ENCODE measurements at places on chromosomes 11 and 22.

DNA sequence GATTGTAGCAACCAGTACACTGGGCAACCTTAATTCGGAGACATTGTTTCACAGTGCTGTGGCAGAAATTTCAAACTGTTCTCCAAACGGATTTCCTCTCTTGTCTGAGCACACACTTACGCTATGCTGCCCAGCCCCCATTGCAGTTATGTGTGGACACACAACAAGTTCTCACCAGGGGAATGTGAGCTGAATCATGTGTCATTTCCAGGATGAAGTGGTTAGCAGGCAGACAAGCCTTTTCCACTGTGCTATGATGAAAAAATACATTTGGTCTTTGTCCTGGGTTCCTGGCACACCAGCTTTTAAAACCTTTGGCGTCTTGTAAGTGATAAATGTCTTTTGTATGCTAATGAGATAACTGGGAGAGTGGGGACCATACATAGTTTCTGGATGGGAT is 46.9 kb upstream of the SYT9 start:
- DNase-seq, result no peak

DNA sequence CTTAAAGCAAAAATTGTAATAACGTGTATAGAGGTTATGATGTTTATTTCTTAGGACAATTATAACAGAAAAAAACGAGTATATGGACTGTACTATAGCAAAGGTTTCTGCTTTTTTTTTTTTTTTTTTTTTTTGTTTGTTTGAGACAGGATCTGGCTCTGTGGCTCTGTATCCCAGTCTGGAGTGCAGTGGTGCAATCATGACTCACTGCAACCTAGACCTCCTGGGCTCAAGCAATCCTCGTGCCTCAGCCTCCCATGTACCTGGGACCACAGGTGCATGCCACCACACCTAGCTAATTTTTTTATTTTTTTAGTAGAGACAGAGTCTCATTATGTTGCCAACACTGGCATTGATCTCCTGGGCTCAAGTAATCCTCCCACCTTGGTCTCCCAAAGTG is 39.2 kb downstream of the ZFTA start:
- DNase-seq, result no peak

DNA sequence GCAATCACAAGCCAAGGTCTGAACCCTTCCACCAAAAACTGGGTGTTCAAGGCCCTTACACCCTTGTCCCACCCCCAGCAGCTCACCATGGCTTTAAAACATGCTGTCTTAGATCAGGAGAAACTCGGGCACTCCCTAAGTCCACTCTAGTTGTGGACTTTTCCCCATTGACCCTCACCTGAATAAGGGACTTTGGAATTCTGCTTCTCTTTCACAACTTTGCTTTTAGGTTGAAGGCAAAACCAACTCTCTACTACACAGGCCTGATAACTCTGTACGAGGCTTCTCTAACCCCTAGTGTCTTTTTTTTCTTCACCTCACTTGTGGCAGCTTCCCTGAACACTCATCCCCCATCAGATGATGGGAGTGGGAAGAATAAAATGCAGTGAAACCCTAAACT is 15.0 kb downstream of the HTR3A start:
- DNase-seq, result no peak

GRCh38 chr22:38075105-38075825 is 8.7 kb downstream of the SLC16A8 start:
- no peak for DNase-seq

DNA sequence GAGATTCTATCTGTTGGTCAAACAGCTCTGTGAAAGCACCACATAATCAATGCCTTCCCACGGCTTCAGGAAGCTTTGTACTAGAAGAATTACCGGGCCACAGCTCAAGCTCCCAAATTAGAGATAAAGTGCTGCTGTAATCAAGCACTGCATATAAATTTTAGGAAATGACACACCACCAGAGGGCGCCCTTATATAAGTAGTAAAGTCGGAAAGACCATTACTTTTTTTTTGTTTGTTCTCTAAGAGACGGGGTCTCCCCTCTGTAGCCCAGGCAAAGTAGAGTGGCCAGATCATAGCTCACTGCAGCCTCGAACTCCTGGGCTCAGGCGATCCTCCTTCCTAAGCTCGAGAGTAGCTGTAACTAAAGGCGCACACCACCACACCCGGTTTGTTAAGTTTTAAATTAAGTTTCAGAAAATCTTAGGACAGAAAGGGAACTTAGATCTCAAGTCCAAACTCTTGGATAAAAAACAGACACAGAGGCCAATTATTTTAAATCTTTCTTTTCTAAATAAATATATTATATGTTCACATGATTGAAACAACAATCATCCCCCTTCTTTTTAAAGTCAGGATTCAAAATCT is 32.6 kb downstream of the PRCP start:
- DNase-seq, result peak; percentile 94

DNA sequence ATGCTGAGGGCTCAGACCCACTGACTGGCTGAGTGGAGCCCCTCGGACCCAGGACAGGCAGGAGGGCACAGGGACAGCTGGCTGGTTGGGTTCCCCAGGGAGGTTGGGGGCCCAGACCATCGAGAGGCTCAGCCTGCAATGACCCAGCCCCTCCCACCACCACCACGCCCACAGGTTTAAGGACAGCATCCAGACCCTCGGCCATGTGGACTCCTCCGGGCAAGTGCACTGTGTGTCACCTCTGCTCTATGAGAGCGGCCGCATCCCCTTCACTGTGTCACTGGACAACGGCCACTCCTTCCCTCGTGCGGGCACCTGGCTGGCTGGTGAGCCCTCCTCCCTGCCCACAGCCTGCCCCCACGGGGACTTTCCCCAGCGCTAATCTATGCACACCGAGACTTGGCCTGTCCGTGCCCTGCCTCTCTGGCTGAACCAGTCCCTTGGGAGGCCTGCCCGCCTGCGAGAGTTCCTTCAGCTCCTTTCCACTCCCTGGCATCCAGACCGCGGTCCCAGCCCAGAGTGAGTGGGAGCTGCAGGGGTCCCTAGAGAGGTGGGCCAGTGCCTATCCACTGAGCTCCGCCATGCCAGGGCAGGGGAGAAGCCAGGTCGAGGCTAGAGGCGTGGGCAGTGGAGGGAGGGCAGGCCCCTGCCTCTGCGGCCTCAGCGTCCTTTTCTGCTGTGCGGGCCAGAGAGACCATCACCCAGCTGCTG is 2.2 kb downstream of the SUSD2 start:
- no peak for DNase-seq

DNA sequence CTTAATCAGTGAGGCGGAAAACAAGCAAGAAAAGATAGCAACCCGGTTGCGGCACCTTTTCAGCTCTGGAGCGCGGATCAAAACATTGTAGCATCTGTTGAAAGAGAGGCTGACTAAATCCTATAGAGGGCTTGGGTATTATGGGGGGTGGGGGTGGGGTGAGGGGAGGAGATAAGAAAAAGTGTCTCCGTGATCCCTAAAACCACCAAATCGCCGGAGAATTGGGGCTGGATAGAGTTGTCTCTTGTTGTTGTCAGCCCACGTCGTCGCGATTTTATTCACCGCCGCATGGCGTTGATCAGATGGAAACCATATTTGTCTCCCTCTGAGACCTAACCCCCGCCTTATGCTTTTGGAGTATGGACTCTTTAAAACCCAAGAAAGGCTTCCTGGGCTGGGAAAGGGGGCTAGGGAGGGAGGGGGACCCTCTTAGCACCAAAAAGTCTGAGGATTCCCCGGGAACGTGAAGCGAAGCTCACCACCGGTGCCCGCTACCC is 13.0 kb downstream of the PAX6 start:
- peak; percentile 87 for DNase-seq

DNA sequence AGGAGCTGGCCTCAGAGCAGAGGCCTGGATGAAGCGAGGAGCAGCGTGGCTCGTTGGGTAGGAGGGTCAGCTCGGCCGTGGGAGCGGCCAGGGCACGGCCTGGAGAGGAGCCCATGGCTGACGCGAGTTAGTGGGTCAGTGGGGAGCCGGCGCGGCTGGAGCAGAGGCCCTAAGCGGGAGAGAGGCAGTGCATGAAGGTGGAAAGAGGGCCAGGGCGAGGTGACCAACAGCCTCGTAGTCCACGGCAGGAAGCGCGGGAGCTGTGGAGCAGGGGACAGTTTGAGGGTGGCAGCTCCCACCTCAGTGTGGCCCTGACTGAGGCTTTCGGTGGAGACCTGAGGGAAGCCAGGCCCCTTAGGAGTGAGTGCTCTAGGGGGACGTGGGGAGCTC is 24.1 kb downstream of the DCPS start:
- DNase-seq, result no peak

GRCh38 chr22:49779211-49779610 is 48.5 kb downstream of the BRD1 start:
- no peak for DNase-seq

- peak; percentile 89 for DNase-seq
Observed at GRCh38 chr11:59551659-59552521, 40.6 kb downstream of the OR4D9 start.

- no peak for DNase-seq
Observed at GRCh38 chr22:31199187-31199586, 12.9 kb upstream of the LIMK2 start.

GRCh38 chr11:76750746-76751145 is 32.4 kb upstream of the TSKU start:
- no peak for DNase-seq

- no peak for DNase-seq
Observed at GRCh38 chr11:103637831-103638230, 398.6 kb upstream of the DDI1 start.

DNA sequence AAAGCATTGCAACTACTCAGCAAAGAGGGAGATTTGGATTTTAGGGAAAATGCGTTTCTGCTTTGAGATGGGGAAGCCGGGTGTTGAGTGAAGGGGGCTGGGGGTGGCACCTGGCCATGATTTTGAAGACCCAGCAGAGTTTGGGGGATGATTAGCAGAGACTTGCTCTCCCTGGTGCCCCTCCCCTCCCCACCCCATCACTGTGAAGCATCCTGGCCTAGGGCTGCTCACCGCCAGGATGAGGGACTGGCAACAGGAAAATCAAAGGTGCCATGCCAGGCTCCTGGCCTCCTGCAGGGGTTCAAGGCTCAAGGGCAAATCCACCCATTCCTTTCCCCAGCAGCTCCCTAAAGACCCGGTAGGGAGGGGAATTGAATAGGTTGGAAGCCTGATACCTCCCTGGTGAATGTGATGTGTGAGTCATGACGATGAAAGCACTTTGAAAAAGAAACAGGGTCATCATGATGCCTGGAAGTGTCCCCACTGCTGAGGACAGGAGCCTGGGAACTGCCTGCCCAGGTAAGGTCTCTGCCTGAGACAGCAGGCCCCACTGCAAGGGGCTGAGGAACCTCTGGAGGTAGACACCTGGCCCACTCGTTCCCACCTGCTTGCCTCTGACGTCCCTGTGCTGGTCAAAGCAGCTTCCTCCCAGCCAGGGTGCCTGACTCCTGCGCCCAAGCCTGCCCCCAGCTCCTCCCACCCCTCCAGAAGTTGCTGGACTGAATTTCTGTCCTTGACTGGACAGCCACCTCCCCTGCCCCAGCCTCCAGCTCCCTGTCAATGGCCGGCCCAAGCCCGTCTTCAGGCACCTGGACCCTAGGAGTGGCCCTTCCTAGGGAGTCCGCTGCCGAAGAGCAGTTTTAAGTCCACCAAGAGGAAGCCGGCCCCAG is 1.7 kb downstream of the CHST1 start:
- DNase-seq, result no peak

DNA sequence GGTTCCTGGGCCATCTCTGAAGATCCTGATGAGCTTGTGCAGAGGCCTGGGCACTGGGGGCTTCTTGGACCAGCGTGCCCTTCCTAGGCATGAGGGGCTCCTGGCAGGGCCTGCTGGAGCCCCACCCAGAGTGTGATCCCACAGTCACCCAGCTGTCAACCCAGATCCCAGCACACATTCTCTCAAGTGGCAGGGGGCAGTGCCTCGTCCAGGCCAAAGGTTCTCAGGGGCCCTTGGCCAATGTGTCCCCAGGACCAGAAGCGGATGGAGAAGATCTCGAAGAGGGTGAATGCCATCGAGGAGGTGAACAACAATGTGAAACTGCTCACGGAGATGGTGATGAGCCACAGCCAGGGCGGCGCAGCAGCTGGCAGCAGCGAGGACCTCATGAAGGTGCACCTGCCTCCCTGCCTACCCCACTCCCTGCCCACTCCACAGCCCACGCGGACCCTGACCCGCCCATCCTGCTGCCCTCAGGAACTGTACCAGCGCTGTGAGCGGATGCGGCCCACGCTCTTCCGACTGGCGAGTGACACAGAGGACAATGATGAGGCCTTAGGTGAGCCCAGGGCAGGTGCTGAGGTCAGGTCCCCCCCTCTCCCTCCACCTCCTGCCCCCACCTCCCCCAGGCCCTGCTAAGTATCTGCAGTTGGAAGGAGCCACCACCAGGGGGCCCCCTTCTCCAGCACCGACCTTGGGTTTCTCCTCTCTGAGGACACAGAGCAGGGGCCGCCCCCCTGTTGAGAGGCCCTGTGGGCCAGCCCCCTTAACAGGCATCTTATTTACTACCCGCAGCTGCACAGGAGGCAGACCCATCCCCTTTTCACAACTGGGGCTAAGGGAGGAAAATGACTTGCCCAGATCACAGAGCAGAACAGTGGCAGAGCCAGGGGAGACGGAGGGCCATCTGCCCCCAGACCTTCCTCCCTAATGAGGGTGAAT is 14.7 kb downstream of the GGA1 start:
- DNase-seq, result peak; percentile 88

- peak; percentile 65 for DNase-seq
Observed at GRCh38 chr11:63920939-63921417, 4.0 kb upstream of the RCOR2 start.

DNA sequence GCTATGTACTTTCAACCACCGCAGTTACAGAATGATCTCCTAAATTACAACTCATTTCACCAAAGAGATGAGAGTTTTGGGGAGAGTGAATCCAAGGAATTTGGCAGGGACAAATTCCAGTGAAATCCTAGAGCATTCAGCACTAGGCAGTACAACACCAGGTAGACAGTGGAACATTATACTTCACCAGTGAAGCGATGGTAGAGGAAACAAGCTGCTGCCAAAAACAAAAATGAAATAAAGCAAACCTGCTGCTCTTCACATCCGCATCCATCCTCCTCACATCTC is 16.9 kb downstream of the SMCO4 start:
- DNase-seq, result no peak

GRCh38 chr11:57641011-57641807 is 8.5 kb downstream of the YPEL4 start:
- DNase-seq, result peak; percentile 72

GRCh38 chr11:10382518-10382917 is 72.5 kb upstream of the AMPD3 start:
- no peak for DNase-seq

DNA sequence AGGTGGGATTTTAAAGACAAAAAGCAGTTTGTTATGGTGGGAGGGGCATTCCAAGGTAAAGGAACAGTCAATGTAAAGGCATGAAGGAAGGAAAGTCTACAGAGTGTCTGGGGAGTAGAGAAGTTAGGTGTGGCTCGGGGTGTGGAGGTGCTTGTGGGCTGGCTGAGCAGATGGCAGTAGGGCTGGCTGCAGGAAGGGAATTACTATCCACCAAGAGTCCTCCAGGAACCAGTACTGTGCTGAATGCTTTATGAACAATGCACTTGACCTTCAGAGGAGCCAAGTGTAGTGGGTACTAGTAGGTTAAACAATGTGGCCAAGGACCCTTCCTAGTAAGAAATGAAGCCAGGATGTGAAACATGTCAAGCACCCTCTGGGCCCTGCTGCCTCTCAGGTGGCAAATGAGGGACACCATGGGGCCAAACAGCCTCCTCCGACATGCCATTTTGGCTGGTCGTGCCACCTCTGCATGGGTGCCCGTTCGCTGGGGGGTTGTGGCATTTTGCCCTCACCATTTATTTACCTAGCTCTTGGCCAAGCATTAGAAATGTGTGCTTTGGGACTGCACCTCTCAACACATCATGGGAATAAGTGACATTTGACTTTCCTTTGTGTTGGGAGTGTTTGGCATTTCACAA is 123.6 kb upstream of the TENM4 start:
- no peak for DNase-seq

All from eye (tissue), 1 donor.